Glomerular endothelial cell (primary cell): ENCODE measurements at places on chromosomes 7 and 10. TPM values are rescaled to one million over a fixed set of nuclear protein-coding genes. Genes with fewer than 3 reads are reported as not detected.

DNA sequence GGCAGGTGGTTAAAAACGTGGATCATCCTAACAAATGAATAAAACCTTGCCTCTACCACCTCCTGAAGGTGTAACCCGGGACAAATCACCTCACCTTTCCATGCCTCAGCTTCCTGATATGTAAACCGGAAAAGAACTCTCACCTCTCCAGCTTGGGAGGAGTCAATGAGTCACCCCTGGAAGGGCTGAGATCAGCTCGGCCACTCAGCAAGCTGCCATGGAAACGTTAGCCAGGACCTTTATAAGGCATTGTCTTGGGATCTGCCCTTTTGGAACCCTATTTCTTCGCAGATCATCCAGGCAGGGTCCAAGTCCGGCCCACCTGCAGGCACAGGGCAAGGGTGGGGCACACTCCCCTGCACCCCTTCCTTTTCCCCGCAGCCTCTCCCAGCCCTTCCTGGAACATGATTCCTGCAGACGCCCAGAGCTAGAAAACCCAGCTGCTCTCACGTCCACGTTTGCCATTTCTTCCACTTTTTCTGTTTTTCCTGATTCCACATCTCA, 81.6 kb upstream of the PFKP start:
- no peak for DNase-seq

GRCh38 chr10:21516242-21517131, 9.0 kb downstream of the SKIDA1 start:
- no peak for DNase-seq

GRCh38 chr10:57262892-57263291, 901.8 kb upstream of the ZWINT start:
- DNase-seq: no peak

DNA sequence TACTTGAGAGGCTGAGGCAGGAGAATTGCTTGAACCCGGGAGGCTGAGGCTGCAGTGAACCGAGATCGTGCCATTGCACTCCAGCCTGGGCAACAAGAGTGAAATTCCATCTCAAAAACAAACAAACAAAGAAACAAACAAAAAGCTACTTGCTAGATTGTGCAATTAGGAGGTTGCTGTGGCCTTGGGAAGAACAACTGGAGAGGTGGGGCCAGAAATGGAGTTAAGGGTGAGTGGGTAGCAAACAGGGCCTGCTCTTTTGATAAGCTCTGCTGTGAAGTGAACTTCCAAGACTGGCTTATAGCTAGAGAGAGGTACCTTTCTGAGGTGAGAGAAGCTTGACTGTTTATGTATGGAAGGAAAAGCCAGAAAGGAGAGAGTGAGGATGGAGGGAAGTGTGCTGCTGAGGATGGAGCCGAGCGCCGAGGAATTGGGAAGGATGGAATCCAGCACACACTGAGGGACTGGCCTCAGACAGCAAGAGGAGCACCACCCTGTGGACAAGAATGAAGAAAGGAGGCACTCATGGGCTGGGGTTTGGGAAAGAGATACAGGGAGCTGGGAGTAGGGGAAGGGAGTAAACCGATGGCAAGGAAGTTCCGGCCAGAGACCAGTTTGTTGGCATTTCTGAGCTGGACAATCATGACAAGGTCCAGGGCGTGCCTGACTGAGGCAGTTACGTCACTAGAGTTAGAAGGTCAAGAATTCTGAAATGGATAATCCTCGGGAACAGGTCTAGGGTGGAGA, 7.0 kb upstream of the RPEL1 start:
- DNase-seq: no peak

DNA sequence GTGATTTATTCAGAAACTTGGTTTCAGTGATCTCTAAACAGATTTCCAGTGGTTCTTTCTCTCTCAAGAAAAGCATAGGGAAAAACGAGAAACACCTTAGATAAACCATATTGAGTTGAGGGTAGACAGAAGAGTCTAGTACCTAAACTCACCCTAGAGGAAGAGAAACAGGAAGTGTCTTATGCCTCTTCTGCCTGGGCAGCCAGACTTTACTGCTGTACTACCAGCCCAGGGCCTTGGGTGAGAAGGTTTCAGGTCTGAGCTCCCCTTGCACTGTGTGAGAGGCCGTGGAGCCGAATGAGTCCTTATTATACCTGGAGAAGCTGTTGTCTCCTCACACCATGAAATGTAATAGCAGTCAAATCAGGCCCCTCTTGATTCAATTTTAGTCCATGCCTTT, 18.2 kb downstream of the HIF1AN start:
- DNase-seq: no peak

DNA sequence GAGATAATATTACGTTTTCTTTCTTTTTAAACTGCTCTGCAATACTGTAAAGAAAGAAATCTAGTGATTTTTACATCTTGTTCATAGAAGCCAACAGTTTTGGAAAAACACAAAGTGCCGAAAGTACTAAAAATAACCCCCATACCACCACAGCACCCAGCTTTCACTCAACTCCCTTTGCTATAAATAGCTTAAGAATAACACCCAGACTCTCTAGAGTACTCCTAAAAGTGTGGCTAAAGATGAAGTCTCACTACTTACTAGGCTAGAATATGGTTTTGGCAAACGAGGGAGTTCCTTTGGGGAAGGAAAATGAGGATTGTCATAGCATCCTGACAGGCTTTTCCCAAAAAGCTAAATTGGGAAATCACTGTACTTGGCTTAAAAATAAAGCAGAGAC, 151.8 kb upstream of the ANK3 start:
- DNase-seq: no peak

DNA sequence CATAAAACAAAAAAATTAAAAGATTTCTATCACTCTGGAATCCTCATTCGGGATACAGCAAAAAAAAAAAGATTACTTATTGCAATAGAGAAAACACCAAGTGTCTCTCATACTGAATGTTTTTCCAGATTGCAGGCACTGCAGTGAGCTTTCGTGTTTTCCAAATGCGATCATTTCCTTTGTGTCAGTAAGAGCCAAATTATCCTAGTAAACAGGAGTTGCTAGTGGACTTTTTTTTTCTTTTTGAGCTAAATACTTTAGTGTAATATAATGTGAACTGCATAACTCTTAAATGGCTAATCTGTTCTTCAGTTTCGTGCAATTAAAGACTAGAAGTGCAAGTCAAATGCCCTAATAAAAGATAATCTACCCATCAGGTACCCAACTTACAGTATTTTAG, 44.4 kb upstream of the TOMM7 start:
- no peak for DNase-seq

GRCh38 chr7:2487586-2488271, 11.5 kb upstream of the GRIFIN start:
- DNase-seq: no peak

DNA sequence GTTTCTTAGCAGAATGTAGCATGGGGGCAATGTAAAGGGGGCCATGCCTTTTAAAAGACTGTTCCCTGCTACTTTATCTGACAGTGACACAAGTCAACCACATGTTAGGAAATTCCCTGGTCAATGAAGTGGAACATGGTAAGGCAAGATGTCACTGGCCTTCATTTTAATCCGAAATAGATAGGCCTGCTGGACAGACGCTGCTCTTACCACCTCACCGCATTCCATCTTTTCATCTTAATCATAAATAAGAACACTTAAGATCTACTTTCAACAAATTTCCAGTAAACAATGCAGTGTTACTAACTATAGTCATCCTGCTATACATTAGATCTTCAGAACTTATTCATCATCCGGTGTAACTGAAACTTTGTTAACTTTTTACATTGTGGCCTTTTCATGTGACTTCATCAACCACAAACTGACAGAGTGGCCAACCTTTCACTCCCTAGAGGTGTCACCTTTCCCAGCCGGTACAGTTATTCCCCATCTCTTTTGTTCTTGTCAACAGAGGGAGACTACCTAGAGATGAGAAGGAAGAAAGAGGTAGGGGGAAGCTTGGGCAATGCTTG, 15.6 kb downstream of the ASB4 start:
- DNase-seq: no peak

DNA sequence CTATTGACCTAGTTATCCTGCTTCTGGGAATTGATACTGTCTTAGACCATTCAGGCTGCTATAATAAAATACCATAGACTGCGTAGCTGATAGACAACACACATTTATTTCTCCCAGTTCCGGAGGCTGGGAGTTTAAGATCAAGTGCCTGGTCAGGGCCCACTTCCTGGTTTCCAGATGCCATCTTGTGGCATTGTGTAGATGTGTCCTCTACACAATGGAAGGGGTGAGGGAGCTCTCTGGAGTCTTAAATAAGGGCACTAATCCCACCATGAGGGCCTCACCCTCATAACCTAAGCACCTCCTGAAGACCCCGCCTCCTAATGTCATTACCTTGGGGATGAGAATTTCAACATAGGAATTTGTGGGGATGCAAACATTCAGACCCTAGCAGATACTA, 62.4 kb downstream of the SLC35B4 start:
- no peak for DNase-seq

DNA sequence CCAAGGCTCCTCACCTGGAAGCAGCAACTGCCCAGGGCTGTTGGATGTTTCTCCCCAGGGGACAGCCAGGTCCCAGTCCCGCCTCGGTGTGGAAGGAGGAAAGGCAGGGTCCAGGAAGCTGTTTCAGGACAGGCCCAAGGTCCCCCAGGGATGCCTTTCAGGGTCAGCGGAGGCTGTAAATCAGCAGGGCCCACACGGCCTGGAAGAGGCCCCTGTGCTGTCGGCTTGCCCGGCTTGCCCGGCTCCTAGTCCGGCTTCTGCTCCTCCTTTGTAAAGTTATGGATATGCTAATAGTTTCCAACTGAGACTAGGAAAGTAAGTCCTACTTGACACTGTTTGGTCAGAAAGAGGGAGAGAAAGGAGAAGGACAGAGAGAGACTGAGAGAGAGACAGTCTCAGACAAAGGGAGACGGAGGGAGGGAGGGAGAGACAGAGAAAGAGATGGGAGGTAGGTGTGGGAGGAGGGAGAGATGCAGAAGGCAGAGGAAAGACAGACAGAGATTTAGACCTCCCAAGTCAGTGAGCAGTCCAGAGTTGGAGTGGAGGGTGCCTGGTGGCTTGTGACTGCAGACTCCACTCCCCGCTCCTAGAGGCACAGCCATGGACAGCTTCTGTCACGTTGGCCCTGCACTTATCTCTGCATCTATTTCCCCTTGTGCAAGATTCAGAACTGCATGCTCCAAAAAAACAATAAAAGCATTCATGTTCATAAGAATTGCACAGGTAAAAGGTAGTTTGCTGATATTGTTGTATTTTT, 10.5 kb downstream of the IKZF1 start:
- no peak for DNase-seq

DNA sequence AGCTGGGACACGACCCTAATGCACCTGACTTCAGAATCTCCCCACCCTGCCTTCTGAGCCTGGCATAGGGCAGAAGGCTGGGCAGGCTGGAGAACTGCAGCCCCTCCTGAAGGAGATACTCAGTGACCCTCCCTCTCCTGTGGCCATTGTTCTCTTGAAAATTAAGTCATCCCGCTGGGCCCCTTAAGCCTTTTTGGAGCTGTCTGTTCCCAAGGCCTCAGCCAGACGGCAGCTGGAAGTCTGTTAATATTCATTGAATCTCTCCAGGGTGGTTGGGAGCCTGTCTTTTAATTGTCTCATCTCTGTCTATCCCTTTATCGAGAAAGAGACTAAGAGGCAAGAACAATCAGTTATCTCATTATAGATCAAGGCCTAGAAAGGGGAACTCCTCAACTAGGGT, 118.1 kb upstream of the PCBD1 start:
- no peak for DNase-seq

DNA sequence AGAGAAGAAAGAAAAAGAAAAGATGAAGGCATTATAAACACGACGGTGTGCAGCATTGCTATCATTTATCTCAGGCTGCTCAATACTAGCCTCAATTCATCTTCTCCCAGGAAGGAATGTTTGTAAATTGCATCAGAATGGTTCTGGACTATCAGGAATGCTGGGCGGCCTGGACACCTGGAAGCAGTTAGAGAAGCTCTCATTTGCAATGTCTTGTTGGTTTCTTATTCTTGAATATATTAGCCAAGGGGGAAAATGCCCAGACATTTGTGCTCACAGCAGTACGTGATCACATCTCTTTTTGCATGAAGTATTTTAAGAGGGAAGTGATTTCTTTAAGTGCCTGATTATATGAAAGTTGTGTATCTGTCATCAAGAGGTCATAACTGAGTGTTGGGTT, 85.6 kb upstream of the IMMP2L start:
- DNase-seq: no peak

- DNase-seq: no peak
Measured at GRCh38 chr7:74284781-74285259, 4.4 kb upstream of the CLIP2 start.

GRCh38 chr7:43516581-43517342, 66.1 kb upstream of the STK17A start:
- DNase-seq: no peak

DNA sequence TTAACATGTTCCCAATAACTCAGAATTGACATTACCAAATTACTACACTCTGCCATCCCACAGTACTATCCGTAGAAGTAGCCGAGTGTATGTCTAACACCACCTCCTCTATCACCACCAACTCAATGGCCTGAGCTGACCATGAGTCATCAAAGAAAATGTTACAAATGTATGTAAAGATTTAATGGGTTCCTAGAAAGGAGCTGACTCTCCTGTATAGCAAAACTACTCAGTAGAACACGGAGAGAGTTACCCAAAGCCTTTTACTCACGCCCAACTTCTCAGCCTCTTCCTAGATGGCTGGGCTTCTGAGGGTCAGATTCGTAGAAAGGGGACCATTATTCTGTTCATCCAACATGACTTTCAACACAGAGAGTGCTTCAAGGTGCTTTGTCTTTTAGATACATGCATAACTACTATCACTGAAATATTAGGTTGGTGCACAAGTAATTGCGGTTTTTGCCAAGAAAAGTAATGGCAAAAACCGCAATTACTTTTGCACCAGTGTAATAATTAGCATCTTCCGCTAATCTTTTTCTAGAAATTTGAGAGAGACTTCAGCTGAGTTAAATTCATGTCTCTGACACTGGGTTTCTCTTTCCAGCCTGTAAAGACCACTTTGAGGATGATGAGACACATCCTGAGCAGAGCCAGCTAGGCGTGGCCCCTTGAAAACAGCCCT, 24.0 kb upstream of the NANOS1 start:
- DNase-seq: no peak

GRCh38 chr10:26909753-26910152, 49.0 kb upstream of the ABI1 start:
- no peak for DNase-seq

The ITGA8 gene
- 2.1 and 9.5 TPM in 2 replicates for total RNA-seq

The AZGP1 gene
- total RNA-seq: not detected in 2 replicates

The HGF gene
- 0.58 and 2.0 TPM in 2 replicates for total RNA-seq

The SKIDA1 gene
- total RNA-seq: 0.34 and 1.2 TPM in 2 replicates

The PDCD4 gene
- total RNA-seq: 45.5 and 56.6 TPM in 2 replicates

The LDB3 gene
- total RNA-seq: not detected in 2 replicates

The SFRP5 gene
- total RNA-seq: not detected in 2 replicates

The ADIRF gene
- total RNA-seq: 17.5 and 40.6 TPM in 2 replicates

The CC2D2B gene
- total RNA-seq: 0.47 TPM in 1 of 2 replicates, not detected in the other

The FAS gene
- 13.2 and 16.6 TPM in 2 replicates for total RNA-seq
